Lung (tissue), 17 donors: ENCODE measurements at places on chromosomes 11 and 22.

DNA sequence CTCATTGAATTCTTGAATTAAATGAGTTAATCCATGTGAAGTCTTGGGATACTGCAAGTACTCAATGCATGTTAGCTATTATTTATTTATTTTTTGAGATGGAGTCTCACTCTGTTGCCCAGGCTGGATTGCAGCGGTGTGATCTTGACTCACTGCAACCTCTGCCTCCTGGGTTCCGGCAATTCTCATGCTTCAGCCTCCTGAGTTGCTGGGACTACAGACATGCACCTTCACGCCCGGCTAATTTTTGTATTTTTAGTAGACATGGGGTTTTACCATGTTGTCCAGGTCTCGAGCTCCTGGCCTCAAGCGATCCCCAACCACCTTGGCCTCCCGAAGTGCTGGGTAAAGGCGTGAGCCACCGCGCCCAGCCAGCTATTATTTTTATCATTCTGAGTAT is 9.4 kb downstream of the MMP7 start:
- no peak overlapping the region for H3K27ac ChIP-seq
- no peak overlapping the region for H3K4me3 ChIP-seq
- no peak for DNase-seq
- H3K4me1 ChIP-seq, result no peaks in the 10 kb centered on the region
- no peaks in the 10 kb centered on the region for H3K27me3 ChIP-seq
- no peaks in the 10 kb centered on the region for H3K36me3 ChIP-seq

DNA sequence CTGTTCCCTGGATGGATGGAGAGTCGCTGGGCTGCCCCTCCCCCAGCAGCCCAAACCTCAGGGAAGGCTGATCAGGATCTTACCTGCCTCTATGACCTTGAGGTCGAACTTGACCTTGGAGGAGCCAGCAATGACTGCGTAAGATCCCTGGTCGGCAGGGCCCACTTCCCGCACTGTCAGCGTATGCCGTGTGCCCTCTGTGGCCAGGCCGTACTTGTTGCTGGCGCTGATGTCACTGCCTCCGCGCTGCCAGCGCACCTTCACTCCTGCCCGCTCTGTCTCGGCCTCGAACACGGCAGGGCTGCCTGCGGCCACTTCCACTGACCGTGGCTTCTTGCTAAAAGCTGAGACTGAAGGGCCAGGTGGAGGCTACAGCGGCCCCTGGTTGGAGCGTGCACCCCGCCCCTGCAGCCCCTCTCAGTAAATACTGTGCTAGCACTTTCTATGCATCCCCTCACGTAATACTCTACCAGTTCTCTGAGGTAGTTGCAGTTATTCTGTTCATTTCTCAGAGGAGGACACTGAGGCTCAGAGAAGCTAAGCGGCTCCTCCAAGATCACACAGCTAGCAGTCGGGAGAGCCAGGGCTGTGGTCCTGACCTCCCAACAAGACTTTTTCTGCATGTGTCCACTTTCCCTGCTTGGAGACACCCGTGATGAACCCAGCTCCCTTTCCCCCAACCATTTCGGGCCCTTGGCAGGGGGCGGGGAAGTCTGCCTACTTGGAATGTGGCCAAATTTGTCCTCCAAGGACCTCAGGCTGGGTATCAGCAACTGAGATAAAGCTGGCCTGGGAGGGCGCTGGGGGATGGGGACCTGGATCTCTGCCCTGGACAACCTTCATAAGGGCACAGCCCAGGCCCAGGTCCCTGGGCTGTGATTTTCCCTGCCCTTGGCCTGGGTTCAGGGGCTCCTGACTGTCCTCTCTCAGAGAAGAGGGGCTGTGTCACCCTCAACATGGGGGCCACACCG is 1.1 kb downstream of the MYBPC3 start:
- H3K36me3 ChIP-seq, result no peaks in the 10 kb centered on the region
- no peak for DNase-seq
- no peaks in the 10 kb centered on the region for H3K27me3 ChIP-seq
- H3K4me3 ChIP-seq, result no peak overlapping the region

GRCh38 chr22:24500277-24500820 is 5.2 kb downstream of the UPB1 start:
- H3K27ac ChIP-seq, result no peak overlapping the region
- no peaks in the 10 kb centered on the region for H3K27me3 ChIP-seq
- H3K4me3 ChIP-seq, result no peak overlapping the region

DNA sequence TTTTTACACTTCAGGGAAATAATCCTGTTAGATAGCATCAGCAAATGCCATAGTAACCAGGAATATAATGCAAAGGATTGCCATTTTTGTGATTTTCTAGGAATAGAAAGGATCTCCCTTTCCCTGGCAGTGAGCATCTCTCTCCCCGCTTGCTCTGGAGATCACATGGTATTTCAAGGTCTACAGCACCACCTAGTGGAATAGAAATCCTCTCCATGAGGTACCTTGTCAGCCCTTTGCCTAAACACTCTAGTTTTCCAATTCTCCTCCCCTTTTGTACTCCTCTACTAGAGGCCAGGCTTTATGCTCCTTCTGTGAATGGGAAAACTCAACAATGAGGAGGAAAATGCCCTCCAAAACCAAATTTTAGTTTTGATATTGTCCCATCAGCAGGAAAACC is 78.4 kb downstream of the XRRA1 start:
- no peaks in the 10 kb centered on the region for H3K27me3 ChIP-seq
- H3K36me3 ChIP-seq, result peaks cover 13% of the 10 kb centered on the region
- no peak overlapping the region for H3K27ac ChIP-seq

GRCh38 chr22:19232623-19233022 is 54.1 kb upstream of the SLC25A1 start:
- DNase-seq, result peak; percentile 38
- H3K36me3 ChIP-seq, result no peaks in the 10 kb centered on the region
- H3K27ac ChIP-seq, result no peak overlapping the region
- no peaks in the 10 kb centered on the region for H3K4me1 ChIP-seq

- H3K4me3 ChIP-seq, result no peak overlapping the region
- no peak overlapping the region for H3K27ac ChIP-seq
- peaks cover 8% of the 10 kb centered on the region for H3K4me1 ChIP-seq
Measured at GRCh38 chr11:44018829-44019228, 29.0 kb upstream of the ACCSL start.
